ENCODE measurements at places on chromosomes 5 and 9.

DNA sequence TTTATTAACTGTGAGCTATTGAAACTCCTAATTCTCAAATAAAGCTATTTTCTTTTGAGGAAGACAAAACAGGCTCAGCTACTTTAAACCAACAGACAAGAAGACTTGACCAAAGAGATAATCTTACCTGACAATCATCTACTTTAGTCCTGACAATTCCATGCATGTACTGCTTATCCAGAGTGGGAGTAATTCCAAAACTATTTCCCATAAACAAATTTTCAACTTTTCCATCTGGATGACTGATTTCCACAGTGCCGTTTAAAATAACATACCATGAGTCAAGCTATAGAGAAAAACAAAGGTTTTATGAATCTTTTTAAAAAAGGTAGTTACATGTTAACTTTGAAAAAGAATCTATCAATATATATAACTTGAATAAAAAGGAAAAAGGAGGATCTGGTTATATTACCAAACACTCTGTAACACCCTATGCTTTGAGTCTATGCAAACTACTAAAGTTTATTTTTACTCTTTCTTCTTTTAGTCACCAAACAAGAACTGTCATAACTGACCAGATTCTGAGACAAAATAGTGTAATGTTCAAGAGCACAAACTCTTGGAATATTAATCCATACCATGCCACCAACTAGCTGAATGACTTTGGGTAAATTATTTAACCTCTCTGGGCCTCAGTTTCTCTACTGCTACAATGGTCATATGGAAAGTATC, 129.7 kb downstream of the RAPGEF6 start:
- no peak for DNase-seq

DNA sequence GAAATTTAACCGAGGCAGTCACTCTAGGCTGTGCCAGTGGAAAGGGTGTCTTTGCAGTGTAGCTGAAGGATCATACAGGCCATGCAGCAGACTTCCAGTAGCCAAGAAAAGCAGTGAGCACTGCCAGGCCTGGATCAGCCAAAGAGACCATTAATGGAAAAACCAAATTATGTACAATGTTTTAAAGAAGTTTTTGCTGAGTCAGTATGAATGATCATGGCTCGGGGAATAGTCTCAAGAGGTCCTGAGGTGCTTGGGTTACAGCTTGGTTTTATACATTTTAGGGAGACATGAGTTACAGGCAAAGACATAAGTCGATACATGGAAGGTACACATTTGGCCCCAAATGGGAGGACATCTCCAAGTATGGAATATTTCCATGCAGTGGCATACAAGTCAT, 141.3 kb downstream of the YTHDC2 start:
- no peak for DNase-seq

- no peak for DNase-seq
Observed at GRCh38 chr9:115057559-115057958, 60.4 kb downstream of the TNC start.

DNA sequence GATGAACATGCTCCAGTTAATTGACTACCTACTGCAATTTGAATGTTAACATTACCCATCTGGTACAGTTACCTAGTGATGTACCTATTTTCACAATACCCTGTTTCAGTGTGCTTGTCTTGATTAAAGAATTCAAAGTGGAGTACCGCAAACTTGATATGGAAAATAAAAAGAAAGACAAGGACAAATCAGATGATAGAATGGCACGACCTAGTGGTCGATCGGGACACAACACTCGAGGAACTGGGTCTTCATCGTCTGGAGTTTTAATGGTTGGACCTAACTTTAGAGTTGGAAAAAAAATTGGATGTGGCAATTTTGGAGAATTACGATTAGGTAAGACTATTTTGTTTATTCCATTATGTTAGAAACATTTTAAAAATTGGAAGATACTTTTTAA, 33.5 kb downstream of the CSNK1G3 start:
- DNase-seq, result peak; percentile 23

- no peak for DNase-seq
Observed at GRCh38 chr5:14276380-14276779, 133.2 kb downstream of the TRIO start.

GRCh38 chr9:92589923-92590322, 54.1 kb upstream of the ECM2 start:
- no peak for DNase-seq

DNA sequence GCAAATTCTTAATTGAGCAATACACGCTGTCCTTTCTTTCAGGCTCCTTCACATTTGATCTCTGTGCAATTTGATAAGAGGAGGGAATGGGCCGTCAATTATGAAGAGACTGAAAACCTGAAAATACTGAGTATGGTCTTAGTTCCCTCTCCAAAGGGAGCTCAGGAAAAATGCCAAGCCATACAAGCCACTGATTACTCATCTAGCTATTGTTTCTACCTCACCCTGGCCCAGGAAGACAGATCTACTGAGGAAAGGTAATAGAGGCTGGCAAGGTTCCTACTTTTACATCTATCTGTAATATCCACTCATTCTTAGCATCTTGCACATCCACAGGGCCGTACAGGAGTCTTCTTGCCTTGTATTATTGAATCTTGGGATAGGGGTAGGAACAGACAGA, 23.7 kb upstream of the TNC start:
- DNase-seq, result no peak
